ENCODE measurements at places on chromosomes 7 and 10. TPM values are rescaled to one million over a fixed set of nuclear protein-coding genes. Genes with fewer than 3 reads are reported as not detected.

DNA sequence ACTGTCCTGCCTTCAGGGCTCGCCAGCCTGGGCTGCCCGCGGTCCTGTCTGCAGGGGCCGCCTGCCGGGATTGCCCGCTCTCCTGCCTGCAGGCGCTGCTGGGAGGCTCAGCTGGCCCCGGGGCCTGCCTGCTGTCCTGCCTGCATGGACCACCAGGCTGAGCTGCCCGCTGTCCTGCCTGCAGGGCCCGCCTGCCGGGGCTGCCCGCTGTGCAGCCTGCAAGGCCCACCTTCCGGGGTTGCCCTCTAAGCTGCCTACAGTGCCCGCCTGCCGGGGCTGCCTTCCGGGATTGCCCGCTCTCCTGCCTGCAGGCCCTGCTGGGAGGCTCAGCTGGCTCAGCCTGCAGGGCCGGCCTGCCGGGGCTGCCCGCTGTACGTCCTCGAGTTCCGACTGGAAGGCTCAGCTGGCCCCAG lies 164.4 kb downstream of the GLRX3 start:
- no peak for DNase-seq
- H3K27ac ChIP-seq: peak overlapping the region; percentile 72
- H3K4me1 ChIP-seq: no peaks in the 10 kb centered on the region
- H3K4me3 ChIP-seq: peak overlapping the region; percentile 44
- H3K36me3 ChIP-seq: no peaks in the 10 kb centered on the region
- no peaks in the 10 kb centered on the region for H3K27me3 ChIP-seq

DNA sequence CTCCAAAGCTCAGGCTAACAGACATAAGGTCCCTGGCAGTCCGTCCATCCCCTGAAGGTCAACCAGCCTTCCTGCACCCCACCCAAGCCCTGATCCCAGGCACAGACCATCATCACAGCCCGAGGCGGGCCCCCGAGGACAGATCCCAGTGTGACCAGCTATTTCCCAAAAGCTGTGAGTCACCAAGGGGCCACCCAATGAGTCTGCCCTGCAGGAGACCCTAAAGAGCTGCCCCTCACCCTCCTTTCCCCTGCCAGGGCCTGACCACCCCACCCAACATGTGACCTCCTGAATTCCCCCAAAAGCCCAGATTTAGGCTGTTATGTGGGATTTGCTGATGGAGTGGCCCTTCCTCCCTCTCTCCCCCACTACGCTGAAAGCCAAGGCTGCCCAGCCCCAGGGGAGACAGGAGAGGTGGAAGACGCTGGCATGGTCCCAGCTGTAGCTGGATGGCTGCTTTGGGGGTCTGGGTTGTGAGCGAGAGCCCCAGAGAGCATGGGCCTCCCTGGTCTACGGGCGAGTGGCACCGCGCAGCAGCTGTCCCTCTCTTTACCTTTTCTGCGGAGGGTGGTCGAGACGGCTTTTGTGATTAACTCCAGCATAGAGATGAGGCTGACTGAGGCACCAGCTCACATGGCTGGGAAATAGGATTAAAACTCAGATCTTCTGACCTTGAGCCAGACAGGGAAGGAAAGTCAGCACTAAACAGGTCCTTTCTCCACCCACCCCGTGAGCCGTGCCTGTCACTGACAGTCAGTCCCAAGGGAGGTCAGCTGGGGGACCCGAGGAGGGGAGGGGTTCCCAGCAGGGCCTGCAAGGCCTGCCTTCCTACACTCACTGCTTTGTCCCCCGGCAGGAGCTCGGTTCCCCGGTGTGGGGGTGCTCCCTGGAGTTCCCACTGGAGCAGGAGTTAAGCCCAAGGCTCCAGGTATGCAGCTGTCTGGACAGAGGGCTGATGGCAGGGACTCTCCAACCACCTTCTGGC lies 16.7 kb downstream of the ELN start:
- peaks cover 53% of the 10 kb centered on the region for H3K36me3 ChIP-seq
- H3K4me1 ChIP-seq: peaks cover 20% of the 10 kb centered on the region
- H3K27me3 ChIP-seq: no peaks in the 10 kb centered on the region
- DNase-seq: no peak

GRCh38 chr10:70595566-70596016 lies 7.0 kb downstream of the PRF1 start:
- H3K4me3 ChIP-seq: no peak overlapping the region
- no peaks in the 10 kb centered on the region for H3K36me3 ChIP-seq
- no peaks in the 10 kb centered on the region for H3K27me3 ChIP-seq
- H3K4me1 ChIP-seq: no peaks in the 10 kb centered on the region

GRCh38 chr7:151398446-151399304 lies 11.2 kb downstream of the WDR86 start:
- no peak overlapping the region for H3K27ac ChIP-seq
- H3K4me3 ChIP-seq: no peak overlapping the region
- no peak for DNase-seq
- H3K27me3 ChIP-seq: peaks cover 2% of the 10 kb centered on the region

DNA sequence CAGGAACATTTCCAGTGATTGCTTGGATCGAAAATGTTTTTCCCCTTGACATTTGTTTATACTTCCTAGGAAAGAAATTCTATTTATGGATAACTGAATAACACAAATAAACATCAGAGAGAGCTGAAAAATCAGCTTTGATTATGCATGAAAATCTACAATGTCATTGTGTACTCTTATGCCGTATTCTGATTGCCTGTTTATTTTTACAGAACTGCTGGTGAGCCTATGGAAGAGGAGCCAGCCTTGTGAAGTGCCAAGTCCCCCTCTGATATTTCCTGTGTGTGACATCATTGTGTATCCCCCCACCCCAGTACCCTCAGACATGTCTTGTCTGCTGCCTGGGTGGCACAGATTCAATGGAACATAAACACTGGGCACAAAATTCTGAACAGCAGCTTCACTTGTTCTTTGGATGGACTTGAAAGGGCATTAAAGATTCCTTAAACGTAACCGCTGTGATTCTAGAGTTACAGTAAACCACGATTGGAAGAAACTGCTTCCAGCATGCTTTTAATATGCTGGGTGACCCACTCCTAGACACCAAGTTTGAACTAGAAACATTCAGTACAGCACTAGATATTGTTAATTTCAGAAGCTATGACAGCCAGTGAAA lies 121.5 kb downstream of the TWIST1 start:
- DNase-seq: no peak
- H3K27ac ChIP-seq: no peak overlapping the region
- no peaks in the 10 kb centered on the region for H3K36me3 ChIP-seq
- no peak overlapping the region for H3K4me3 ChIP-seq
- H3K27me3 ChIP-seq: no peaks in the 10 kb centered on the region

DNA sequence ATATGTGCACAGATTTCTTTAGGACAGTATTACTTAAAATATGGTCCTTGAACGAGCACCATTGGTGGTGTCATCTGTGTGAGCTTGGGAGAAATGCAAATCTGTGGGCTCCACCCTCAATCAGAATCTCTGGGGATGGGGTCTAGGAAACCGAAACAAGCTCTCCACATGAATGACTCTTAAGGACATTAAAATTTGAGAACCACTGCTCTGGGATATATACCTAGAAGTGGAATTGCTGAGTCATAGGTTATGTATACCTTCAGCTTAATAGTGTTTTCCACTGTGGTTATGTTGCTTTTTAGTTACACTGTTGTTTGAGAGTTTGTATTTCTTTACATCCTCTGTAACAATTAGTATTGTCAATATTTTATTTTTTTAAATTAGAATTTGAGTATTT lies 24.0 kb downstream of the ZNRF2 start:
- H3K27me3 ChIP-seq: no peaks in the 10 kb centered on the region
- H3K4me1 ChIP-seq: peaks cover 25% of the 10 kb centered on the region
- DNase-seq: no peak
- no peak overlapping the region for H3K27ac ChIP-seq
- H3K4me3 ChIP-seq: no peak overlapping the region
- no peaks in the 10 kb centered on the region for H3K36me3 ChIP-seq

Gene DENND2A
- total RNA-seq: 7.6 TPM

GRCh38 chr7:67550801-67551436 lies 554.3 kb downstream of the TYW1 start:
- H3K4me1 ChIP-seq: no peaks in the 10 kb centered on the region
- H3K4me3 ChIP-seq: no peak overlapping the region
- no peaks in the 10 kb centered on the region for H3K27me3 ChIP-seq
- no peaks in the 10 kb centered on the region for H3K36me3 ChIP-seq

GRCh38 chr7:150978126-150978789 lies at the start of gene KCNH2:
Gene KCNH2 (minus strand): TSS chr7:150978321. CDS start chr7:150977913, 408 bp downstream.
- H3K27me3 ChIP-seq: no peaks in the 10 kb centered on the region
- peak within 1 kb of the TSS; percentile 48 for H3K4me3 ChIP-seq
- H3K36me3 ChIP-seq: no peaks in the 10 kb centered on the region
- peak; percentile 84 for DNase-seq

- H3K4me3 ChIP-seq: no peak overlapping the region
- H3K27me3 ChIP-seq: no peaks in the 10 kb centered on the region
These were observed 471.4 kb downstream of the ADRA2A start for GRCh38 chr10:111548084-111548726.

DNA sequence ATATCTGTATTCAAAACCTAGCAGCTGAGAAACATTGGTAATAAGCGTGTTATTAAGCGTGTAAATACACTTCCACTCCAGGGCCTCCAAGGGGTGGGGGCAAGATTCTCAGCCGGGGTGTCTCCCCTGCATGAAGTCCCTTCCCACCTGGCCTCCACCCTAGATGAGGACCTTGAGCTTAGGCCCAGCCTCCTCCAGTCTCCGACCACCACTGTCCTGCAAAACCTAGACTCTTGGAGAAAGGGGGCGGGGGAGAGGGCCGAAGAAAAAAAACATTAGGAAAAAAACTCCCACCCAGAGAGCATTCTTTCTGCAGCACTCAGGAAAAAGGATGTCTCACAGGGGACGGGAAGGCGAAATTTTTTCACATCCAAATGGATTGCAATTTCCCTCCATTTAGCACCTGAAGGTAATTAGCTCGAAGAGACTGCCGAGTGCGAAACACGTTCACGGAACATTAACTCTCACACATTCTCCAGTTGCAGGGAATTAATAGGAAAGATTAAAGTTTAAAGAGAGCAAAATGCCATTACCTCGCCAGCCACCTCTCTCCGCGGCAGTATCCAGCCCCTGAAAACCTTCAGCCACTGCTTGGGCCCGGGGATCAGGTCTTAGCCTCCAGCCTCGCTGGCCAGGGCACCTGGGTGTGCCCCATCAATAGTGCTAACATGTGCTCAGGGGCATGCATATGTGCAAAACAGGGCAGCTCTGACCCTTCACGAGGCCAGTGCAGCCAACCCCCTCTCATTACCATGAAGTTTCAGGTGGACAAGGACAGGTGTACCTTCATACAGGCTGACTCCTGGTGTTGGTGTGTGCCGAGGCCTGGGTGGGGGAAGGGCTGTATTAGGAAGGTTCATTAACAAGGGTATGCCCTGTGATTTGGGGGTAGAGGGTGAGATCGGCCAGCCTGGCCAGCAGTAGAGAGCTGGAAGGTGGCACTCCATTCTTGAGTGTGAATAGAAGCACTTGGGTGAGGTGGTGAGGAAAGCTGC lies 77.2 kb downstream of the HIF1AN start:
- no peaks in the 10 kb centered on the region for H3K4me1 ChIP-seq
- H3K27me3 ChIP-seq: peaks cover 9% of the 10 kb centered on the region
- no peak overlapping the region for H3K4me3 ChIP-seq
- DNase-seq: no peak
- H3K36me3 ChIP-seq: no peaks in the 10 kb centered on the region

Gene ZNF467
- total RNA-seq: 15.7 TPM

Gene GRID2IP
- not detected for total RNA-seq

- peaks cover 15% of the 10 kb centered on the region for H3K4me1 ChIP-seq
- no peaks in the 10 kb centered on the region for H3K36me3 ChIP-seq
- DNase-seq: no peak
- no peaks in the 10 kb centered on the region for H3K27me3 ChIP-seq
- no peak overlapping the region for H3K4me3 ChIP-seq
- peak overlapping the region; percentile 59 for H3K27ac ChIP-seq
These were observed 103.1 kb upstream of the AFAP1L2 start for GRCh38 chr10:114507449-114507848.

Gene ZNF365
- 0.41 TPM for total RNA-seq
